Karpas-422 (cell line): ENCODE measurements at places on chromosomes 4 and X.

DNA sequence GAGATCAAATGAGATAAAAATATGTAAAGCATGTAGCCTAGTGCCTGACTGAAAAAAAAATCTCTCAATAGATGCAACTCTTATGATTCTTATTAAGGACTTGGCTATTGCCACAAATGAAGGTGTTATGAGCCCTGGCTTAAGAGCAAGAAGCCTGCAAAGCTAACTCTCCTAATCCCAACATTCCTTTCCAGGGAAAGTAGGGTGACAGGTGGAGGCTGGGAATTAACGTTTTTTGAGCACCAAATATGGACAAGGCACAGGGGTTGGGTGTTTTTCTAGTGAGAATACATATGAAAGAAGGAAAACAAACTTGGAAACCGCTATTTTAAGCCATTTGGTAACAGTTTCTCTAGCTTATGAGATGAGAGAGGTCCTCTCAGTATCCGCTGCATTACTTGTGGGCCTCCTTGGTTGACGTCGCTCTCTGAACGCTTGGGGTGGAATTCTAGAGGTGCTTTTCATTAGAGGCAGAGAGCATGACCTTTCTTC, 2.4 kb downstream of the RHOH start:
- DNase-seq, result peak; percentile 81

GRCh38 chrX:136453771-136454170, 34.0 kb upstream of the BRS3 start:
- DNase-seq, result no peak

DNA sequence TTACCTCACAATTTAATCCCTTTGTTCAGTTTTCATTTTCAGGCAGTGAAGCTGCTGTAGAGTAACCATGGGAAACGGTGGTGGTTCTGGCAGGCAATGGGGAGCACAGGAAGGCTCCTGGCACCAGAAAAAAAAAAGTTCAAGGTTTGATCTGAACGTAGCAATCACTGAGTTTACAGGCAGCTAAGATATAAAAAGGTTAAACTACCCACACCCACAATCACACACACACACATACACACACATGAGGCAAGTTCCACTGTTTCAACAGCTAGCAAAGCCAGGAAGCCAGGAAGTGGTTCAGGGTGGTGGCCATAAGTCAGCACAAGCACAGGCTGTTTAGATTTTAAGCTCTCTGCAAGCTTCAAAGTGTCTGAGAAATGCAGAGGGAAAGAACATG, at the start of gene SULT1B1:
TSS of gene SULT1B1 (minus strand) at position 166 of the 400 bp plus-strand sequence. CDS start 5,403 bp downstream, outside the sequence.
- no peak for DNase-seq

DNA sequence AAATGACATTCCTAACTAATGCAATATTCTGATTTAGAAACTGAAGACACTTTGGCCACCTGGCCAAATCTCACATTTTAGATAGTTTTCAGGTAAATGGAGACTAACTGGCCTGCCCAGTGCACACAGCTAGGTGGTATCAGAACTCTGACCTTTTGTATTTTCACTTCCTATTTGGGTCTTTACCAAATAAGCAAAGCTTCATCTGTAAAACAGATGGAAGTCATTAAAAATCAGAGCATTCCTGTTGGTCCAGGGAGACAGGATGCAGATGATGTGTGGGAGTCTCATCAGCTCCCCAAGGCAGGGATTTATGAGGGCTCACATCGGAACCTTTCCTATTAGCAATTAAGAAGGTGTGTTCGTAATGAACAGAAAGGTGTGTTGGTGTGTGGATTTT, 57.7 kb downstream of the ARHGAP10 start:
- DNase-seq, result no peak

GRCh38 chr4:40916880-40917279, 167.1 kb downstream of the NSUN7 start:
- peak; percentile 74 for DNase-seq
